Activated naive CD4-positive, alpha-beta T cell treated with Interleukin-2 at 50 U/mL for 16 hours (primary cell): ENCODE measurements at places on chromosomes 3 and 15.

GRCh38 chr15:68034719-68035293, 19.3 kb upstream of the PIAS1 start:
- no peak for DNase-seq

GRCh38 chr3:13514639-13515435, 34.1 kb upstream of the FBLN2 start:
- DNase-seq = no peak

- DNase-seq = no peak
These were observed 23.6 kb downstream of the TM4SF4 start for GRCh38 chr3:149497966-149498670.

GRCh38 chr3:197366301-197367044, 68.1 kb upstream of the DLG1 start:
- DNase-seq = no peak

DNA sequence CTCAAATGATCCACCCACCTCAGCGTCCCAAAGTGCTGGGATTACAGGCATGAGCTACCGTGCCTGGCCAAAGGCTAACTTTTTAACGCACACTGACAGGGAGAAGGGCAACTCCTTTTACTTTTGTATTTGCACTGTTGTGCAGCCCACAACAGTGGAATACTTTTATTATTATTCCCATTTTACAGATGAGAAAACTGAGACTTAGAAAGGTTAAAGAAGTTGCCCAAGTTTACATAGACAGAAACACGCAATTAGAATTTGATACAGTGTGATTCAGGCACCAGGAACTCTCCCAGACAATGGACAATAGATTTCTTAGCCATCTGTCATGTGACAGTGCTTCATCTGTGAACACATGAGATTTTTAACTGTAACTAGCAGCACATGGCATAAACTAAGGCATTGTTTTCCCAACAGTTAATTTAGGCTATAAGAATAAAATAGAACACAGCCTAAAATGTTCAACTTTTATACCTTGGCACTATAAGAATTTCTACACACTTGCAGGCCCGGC, 18.8 kb downstream of the STAG1 start:
- DNase-seq = no peak

GRCh38 chr15:65777053-65777452, 15.0 kb downstream of the DENND4A start:
- no peak for DNase-seq

DNA sequence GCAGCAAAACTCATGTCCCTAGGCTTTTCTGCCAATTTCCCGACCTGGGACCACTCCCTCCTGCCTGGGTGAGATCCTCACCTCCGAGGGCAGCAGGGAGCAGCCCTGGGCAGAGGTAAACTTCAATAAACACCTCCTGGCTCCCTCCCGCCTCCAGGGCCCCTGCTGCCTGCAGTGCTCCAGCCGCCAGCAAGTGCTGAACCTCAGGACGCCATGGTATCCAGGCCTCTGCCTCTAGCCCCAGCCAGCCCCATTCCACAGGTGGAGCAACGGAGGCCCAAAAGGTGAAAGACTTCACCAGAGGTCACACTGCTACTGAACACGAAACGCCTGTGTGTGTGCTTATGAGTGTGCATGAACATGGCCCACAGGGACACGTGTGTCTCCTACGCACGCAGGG, 59.9 kb upstream of the LINGO1 start:
- DNase-seq = no peak

DNA sequence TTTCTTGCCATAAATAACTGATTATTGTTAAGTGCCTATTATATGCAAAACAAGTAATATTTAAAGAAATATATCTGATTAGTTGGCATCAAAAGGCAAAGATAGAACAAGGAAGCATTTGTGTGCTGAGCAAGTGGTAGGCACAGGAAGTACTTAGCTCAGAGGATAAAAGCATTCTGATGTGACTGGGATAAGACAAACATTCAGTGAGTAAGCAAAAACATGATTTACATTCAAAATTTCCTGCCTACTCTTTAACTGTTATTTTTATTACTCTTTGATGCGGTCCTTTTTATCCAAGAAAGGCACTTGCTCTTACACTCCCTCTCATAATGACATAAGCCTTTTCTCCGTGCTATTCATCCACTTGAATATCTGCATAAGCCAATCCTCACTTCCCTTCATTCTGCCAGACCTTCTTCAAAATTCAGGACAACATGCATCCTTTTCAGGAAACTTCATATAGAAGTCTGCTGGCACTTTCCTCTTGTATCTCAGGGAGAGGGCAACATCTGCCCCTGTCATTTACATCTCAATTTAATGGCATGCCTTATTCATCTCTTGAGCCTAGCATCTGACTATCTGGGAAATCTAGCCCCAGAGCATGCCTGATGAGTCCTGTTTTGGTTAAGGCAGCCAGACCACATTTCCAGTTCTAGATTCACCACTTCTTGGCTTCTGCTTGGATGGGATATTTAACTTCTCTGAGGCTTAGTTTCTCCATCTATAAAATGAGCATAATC, 478.2 kb upstream of the ROBO2 start:
- no peak for DNase-seq

DNA sequence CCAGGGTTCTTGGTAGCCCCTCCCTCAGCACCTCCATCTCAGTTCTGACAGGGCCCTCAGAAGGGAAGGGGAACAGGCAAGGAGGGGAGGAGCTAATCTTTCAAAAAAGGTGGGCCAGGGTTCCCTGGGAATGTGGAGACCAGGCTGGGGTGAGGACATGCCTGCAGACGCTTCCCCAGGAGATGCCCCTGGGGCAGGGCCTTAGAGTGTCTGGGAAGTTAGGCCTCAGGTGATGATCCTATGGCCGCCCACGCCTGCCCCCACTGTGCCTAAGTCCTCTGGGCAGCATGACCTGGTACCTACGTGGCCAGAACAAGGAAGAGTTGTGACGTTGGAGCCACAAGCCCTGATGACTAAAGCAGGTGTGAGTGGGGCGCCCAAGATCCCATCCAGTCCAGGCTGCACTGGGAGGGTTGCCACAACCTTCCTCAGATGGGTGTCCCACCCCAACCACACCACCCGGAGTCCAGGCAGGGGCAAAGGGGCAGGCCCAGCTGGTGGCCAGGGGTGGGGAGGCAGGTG, 3.9 kb upstream of the SEMA3B start:
- no peak for DNase-seq

- no peak for DNase-seq
These were observed 96.5 kb downstream of the ARHGEF26 start for GRCh38 chr3:154217671-154218070.
